ENCODE measurements at places on chromosomes 3 and 15.

DNA sequence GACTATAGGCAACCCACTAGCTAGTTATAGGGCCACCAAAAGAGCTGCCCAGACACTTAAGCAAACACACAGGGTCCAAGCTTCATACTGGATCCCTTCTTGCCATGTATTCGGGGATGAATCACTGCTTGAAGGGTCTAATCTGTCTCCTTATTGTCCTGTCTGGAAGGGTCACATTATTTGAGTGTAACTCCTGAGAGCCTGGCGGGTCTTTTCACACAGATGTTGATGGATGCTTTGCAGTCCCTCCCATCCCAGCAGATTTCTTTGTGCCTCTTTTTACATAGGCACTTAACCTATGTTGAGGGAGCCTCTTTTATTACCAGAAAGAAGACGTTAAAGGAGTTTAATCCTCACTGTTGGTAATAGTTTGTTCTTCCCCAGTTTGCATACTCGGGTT, 56.6 kb downstream of the BBX start:
- no peak for ATAC-seq

DNA sequence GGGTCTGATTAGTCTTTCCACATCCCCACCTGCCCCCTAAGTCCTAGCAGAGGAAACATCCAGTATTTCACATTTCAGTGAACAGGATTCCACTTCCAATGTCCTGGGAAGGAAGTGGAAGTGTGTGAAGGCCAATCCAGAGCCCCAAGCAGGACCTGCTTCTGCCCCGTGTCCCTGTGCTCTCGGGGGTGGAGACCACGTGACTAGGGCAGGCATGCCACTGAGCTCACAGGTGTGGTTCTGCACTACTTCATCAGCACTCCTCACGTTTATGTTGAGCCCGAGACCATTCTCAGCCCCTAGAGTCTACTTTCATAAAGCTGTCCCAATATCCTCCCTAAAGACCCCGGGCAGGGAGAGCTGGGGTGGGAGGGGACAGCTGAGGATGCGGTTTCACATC, 84.3 kb downstream of the RAB11A start:
- ATAC-seq: no peak

DNA sequence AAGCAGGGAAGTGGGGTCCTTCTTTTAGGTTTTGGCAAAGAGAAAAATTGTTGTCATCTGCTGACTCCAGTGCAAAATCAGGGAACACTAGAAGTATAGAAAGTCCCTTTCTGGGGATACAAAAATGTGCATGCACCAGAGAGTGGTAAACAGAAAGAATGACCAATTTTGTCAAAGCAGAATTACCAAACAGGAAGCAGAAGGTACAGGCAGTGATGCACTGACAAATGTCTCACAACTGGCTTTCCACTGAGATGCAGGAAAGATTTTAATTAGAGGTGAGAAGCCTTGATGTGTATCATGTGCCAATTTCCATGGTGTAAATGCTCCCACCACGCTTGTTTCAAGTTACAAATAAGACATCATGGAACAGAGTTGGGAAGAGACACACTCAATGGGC, 66.0 kb downstream of the TRIM69 start:
- no peak for ATAC-seq

DNA sequence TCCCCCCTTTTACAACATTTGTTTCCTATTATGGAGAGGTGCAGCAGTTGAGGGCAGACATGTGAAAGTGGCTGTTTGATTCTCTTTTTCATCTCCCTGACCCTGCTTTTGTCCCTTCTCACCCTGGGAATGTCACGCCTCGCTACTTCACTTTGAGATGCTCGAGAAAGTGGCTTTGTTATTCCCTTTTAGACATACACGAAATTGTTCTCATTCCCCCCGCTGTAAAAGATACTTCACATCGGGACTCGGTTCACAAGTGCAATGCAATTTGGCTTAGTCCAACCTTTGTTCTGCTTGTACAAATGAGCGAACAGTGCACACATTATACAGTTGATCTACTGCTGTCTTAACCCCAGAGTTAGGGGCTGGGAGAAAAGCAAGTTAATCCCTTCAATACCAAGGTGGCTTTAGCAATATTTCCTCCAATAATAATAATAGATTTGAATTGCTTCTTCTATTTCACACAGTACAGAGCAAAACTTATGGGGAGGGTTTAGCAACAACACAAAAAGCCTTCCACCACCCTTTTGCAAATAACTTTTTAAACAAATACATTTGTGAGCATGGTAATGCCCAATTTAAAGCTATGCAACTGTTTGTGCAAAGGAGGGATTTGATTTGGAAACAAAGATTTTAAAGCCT, 5.7 kb upstream of the FOXB1 start:
- no peak for ATAC-seq

DNA sequence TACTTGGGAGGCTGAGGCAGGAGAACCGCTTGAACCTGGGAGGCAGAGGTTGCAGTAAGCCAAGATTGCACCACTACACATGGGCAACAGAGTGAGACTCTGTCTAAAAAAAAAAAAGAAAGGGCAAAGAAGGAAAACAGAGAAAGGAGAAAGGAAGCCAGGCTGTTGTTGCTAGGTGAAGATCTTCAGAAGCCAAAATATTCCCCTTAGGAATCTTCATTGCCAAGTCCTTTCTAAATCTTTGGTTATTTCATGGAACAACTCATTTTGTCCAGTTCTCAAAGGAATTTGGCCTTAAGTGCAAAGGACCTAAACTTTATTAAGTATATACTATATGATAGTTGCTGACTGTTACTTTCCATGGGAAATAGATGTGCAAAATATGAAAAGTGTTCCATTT, 59.2 kb upstream of the OSBPL11 start:
- ATAC-seq: no peak

DNA sequence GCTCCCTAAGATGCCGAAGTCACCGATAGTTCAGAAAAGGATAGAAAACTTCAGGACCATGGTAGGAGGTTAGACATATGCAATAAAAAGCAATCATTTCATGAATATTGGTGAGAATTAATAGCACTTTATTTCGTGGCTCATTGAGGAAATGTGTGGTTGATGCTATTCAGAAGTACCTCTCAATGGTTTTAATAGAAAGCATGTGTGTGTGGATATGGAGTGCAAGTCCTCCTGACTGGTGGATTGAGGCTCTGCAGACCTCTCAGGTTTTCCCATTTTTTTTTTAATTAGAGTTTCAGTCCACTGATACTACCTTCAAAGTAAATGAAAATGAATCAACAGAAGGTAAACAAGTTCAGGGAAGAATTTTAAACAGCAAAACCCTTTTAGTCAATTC, 384.3 kb upstream of the RARB start:
- ATAC-seq: peak; percentile 51

GRCh38 chr3:155001289-155002010, 78.7 kb upstream of the MME start:
- ATAC-seq: no peak

DNA sequence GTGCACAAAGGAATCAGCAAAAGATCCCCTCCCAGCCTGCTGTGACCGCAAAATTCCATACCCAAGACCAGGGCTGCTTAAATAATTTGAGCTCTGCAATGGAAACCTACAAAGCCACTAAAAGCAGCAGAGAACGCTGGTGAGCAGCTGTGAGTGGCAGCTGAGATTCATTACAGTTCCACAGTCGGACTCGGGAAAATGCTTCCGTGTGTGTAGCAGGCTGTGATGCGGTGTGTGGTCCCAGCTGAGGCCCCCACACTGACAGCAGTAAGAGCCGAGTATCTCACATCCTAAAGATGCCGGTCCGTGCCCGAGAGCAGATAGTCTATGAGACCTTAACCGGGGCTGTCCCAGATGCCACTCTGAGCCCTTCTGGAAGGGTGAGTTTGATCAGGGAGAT, 37.4 kb downstream of the TM2D3 start:
- no peak for ATAC-seq

DNA sequence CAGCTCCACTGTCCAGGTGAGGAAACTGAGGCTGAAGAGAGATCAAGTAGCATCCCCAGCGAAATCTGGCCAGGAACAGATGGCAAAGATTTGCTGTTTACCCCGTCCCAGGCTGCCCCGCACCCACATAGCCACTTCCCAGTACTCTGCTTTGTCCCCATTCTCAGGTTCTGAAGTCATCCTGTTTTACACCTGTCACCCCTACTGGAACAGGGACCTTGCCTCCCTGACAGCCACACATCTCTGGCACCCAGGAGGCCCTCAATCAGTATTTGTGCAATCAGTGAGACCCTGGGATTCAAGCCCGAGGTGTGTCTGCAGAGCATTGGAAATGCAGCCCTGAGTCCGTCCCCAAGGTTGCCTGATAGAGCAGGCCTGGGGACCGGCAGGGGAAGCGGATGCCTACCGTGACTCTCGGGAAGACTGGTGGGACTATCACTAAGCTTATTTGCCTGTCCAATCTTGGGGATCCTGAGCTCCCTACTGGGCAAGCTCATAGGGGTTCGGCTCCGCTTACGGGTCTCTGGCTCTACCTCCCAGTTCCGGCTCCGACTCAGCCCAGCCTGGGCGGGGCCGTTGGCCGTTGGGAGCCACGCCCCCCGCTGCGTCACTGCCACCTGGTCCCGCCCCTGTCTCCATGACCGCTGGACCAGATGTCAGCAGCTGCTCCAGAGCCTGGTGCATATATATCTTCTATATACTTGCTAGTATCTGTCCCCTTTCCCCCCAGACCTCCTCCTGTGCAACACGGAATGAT, 17.5 kb upstream of the FANCD2 start:
- ATAC-seq: peak; percentile 79

GRCh38 chr3:181252631-181253030, 263.1 kb upstream of the DNAJC19 start:
- ATAC-seq: no peak

- no peak for ATAC-seq
Observed at GRCh38 chr3:188417271-188417696, 263.3 kb downstream of the LPP start.

DNA sequence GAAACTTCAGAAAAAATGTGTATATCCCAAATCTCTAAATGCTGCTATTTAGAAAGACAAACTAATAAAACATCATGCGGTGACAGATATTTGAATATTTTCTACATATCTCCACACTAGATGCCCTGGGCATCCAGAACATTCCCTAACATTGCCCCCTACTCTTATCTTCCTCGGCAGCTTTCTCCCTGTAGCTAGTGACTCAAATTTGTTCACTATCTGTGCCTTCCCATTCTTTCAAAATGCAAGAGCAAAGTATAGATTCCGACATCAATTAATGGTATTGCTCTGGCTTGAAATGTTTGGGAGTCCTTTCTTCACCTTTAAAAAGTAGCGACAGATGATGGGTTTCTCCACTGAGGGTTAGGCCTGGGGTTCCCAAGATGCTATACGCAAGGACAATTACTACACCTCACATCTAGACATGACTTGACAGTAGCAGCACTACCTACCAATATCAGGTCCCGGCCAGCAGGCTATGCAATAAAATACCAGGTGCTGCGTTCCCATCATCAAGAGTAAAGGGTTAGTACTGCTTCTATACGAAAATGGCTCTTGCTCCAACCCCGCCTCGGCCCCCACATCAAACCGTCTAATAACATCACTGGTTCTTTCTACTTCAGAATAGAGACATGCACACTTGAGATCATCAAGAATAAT, 631 bp downstream of the UBR1 start:
- peak; percentile 63 for ATAC-seq

DNA sequence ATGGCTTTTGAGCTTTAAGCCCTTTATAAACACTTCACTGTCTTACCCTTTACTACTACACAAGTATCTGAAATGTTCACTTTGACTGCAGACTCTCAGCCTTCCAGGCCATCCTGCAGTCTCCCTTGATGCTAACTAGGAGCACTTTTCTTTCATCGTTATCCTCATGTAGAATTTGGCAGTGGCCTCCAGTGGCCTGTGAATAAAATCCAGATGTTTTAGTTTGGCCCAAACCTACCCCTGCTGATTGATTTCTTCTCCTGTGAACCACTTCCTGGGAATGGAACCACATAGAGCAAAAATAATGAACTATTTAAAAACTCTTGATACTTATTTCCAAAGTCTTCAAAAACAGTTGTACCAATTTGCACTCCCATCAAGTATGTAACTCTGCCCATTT, 271.9 kb downstream of the FEZF2 start:
- peak; percentile 55 for ATAC-seq

DNA sequence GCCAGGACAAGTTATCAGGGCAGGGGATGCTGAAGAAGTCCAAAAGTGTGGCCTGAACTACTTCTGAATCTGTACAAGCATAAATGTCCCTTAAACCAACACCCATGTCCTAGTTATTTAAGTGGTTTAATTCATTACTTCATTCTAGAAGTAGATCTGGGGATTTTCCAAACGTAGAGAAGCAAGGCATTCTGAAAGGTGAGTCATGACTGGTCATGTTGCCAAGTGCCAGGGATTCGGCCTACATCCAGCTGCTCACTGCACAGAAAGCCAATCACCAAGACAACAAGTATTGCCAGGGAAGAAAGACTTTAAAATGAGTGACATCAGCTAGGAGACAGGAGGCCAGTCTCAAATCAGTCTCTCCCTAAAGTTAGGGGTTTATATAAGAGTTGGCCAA, 396.6 kb downstream of the GABRB3 start:
- no peak for ATAC-seq

- no peak for ATAC-seq
Observed at GRCh38 chr3:140629357-140630137, 48.3 kb upstream of the TRIM42 start.

DNA sequence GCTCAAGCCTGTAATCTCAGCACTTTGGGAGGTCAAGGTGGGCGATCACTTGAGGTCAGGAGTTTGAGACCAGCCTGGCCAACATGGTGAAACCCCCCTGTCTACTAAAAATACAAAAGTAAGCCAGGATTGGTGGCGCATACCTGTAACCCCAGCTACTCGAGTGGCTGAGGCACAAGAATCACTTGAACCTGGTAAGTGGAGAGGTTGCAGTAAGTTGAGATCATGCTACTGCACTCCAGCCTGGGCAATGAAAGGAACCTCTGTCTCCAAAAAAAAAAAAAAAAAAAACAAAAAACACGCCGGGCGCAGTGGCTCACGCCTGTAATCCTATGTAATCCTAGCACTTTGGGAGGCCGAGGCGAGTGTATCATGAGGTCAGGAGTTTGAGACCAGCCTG, 18.9 kb upstream of the AP4E1 start:
- ATAC-seq: no peak

DNA sequence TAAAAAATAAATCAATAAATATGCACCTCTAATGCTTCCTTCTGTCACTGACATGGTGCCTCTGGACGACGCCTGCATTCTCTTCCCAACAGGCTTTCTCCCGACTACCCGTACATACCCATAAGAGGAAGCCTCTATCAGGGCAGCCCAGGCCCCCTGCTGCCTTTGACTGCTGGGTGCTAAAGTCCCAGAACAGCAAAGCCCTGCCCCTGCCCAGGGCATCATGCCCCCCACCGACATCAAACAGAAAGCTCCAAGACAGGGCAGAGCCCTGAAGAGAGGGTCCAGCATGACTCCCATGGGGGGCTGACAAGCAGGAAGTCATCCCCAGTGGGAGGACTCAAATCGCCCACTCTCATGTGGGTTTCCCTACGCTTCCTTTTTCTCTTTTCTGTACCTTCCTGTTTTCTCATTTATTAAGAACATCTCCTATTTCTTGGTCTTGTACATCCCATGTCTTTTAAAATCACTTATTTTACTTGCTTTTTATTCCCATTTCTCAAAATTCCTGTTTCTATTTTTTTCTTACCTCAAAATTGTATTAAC, 23.4 kb downstream of the XPC start:
- no peak for ATAC-seq

- ATAC-seq: no peak
Observed at GRCh38 chr3:127676921-127677351, 4.2 kb downstream of the ABTB1 start.

- no peak for ATAC-seq
Observed at GRCh38 chr3:24005669-24006068, 60.6 kb downstream of the NR1D2 start.

Data from SK-N-SH treated with all-trans-retinoic acid at 6 μM for 48 hours (cell line).